Endothelial cell of umbilical vein (primary cell): ENCODE measurements at places on chromosomes 7 and 10. TPM values are rescaled to one million over a fixed set of nuclear protein-coding genes. Genes with fewer than 3 reads are reported as not detected.

DNA sequence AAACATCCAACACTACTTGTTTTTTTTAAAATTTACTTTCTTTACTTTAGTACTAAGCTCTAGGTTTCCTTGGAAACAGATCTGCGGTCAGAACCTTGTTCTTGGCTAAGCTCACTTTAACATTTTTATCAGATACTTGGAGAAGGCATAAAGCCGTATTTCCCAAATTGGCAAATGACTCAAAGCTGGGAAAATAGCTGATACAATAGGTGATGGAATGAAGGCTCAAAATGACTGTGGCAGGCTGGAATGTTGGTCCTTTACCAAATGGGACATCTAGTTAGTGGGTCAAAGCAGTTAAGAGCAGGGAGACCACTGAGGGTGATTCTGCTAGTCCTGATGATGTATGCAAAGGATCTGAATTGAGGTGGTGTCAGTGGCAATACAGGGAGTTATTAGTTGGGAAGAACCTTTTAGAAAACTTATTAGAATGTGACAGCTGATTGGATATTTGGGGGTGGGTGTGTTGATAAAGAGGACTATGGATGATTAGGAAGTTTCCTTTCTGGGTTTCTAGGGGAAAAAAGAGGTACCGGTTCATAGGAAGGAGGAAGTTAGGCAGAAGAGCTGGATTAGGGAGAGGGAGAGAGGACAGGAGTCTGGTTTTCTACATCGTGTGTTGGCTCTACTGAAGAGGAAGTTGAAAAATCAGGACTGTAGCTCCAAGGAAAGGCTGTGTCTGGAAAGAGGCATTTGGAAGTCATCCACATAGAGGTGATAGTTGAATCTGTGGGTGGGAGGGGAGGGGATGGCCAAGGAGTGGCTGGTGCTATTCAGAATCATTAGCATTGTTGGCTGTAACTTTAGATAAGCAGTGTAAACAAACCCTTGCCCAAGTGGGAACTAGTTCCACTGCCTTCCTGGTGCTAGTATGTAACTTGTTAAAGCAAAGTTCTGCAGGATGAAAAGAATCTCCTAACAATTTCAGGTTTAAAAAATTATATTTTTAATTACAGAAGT is 13.1 kb downstream of the PLCE1 start:
- no peaks in the 10 kb centered on the region for H3K36me3 ChIP-seq
- no peak for DNase-seq

LRRC18 gene
- total RNA-seq, result not detected in 2 replicates

SFRP5 gene
- total RNA-seq, result not detected in 2 replicates

KMT2C gene
- total RNA-seq, result 51.9 and 53.7 TPM in 2 replicates

DNA sequence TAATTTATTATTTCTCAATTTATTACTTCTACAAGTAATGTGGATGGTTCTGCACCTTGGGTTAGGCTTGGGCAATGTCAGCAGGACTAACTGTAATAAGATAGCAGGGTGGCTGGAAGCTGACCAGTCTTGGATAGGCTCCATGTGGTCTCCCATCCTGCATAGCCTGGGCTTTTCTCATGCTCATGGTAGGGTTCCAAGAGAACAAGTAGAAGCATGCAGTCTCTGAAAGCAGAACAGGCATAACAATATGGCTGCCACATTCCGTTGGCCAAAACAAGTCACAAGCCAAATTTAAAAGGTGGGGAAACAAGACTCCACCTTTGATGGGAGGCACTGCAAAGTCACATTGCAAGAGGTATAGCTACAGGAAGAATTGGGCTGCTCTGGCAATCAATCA is 98.6 kb upstream of the MDFIC start:
- H3K27me3 ChIP-seq, result no peaks in the 10 kb centered on the region
- DNase-seq, result no peak
- H3K36me3 ChIP-seq, result no peaks in the 10 kb centered on the region

ANKRD2 gene
- 1.6 and 2.3 TPM in 2 replicates for total RNA-seq

DNA sequence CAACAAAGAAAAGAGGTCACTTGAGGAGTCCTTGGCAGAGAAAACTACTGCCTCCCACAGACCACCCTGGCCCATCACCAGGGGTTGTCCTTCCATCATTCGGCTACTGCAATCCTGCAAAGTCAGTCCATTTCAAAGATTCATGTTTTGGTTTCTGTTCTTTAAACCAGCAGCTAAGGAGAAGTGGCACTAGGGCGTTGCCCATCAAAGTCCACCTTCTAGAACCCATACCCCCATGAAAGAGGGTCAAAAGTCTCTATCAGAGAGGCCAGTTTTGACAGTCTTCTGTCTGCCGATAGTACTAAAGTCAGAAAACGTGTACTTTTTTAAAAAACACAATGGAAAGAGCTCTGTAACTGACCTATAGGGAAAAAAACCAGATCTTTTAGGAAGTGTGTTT is 14.4 kb downstream of the CCDC6 start:
- H3K27ac ChIP-seq, result no peak overlapping the region
- H3K36me3 ChIP-seq, result no peaks in the 10 kb centered on the region
- H3K27me3 ChIP-seq, result no peaks in the 10 kb centered on the region
- no peak for DNase-seq

GRCh38 chr10:131998050-131998844 is 16.5 kb upstream of the BNIP3 start:
- H3K27ac ChIP-seq, result no peak overlapping the region
- no peaks in the 10 kb centered on the region for H3K36me3 ChIP-seq
- H3K4me3 ChIP-seq, result no peak overlapping the region
- peaks cover 7% of the 10 kb centered on the region for H3K4me1 ChIP-seq

GRCh38 chr10:8787649-8788048 is 733.2 kb downstream of the GATA3 start:
- no peaks in the 10 kb centered on the region for H3K4me1 ChIP-seq
- no peaks in the 10 kb centered on the region for H3K36me3 ChIP-seq
- no peaks in the 10 kb centered on the region for H3K27me3 ChIP-seq

DNA sequence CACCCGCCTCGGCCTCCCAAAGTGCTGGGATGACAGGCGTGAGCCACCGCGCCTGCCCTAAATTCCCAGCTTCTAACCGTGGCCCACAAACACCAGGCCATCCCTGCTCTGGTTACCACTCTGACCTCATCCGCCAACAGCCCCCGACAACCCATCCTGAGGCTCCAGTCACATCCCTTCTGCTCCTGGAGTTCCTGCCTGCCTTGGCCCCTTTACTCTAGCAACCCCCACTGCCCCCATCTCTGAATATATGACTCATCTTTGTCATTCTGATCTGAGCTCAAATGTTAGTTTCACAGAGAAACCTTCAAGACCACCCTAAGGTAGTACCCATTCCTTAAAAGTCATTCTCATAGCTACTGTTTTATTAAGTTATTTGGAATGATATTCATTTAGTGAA is 26.6 kb downstream of the RHEB start:
- H3K27ac ChIP-seq, result no peak overlapping the region
- no peak overlapping the region for H3K4me3 ChIP-seq
- H3K36me3 ChIP-seq, result no peaks in the 10 kb centered on the region
- no peak for DNase-seq
- no peaks in the 10 kb centered on the region for H3K27me3 ChIP-seq

DNA sequence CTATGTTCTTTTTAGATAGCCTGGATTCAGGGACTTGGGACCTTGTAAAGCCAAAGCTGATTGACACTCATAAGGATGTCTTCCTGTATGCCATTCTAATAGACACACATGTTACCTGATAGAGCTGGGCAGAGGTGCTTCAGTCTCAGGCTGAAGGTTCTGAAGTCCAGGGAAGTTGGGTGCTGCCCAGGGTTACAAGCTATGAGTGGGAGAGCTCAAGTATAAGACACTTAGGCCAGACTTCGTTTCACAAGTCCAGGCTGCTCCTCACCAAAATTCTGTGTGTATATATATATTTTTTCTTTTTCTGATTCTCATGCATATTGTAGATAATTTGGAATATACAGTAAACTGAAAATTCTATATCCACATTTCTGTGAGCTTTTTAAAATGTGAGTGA is 144.2 kb downstream of the HDAC9 start:
- no peaks in the 10 kb centered on the region for H3K36me3 ChIP-seq
- H3K27ac ChIP-seq, result no peak overlapping the region
- H3K4me1 ChIP-seq, result no peaks in the 10 kb centered on the region
- no peak overlapping the region for H3K4me3 ChIP-seq
- no peaks in the 10 kb centered on the region for H3K27me3 ChIP-seq

GRCh38 chr7:24214670-24215069 is 69.3 kb upstream of the NPY start:
- H3K27me3 ChIP-seq, result no peaks in the 10 kb centered on the region
- H3K4me3 ChIP-seq, result no peak overlapping the region
- H3K36me3 ChIP-seq, result no peaks in the 10 kb centered on the region
- no peak overlapping the region for H3K27ac ChIP-seq
- no peak for DNase-seq
- H3K4me1 ChIP-seq, result no peaks in the 10 kb centered on the region

- H3K36me3 ChIP-seq, result peaks cover 2% of the 10 kb centered on the region
- H3K27me3 ChIP-seq, result no peaks in the 10 kb centered on the region
- no peak for DNase-seq
- no peak overlapping the region for H3K27ac ChIP-seq
- no peak overlapping the region for H3K4me3 ChIP-seq
Measured at GRCh38 chr10:99733366-99733765, 1.3 kb downstream of the CUTC start.

CYP3A7 gene
- not detected in 2 replicates for total RNA-seq

- peak overlapping the region; percentile 62 for H3K4me3 ChIP-seq
- H3K27ac ChIP-seq, result no peak overlapping the region
- peaks cover 13% of the 10 kb centered on the region for H3K27me3 ChIP-seq
- H3K4me1 ChIP-seq, result peaks cover 6% of the 10 kb centered on the region
- no peak for DNase-seq
Measured at GRCh38 chr10:12348294-12348869, 965 bp upstream of the CAMK1D start.

GRCh38 chr10:62705789-62706188 is 98.7 kb upstream of the ADO start:
- H3K27me3 ChIP-seq, result no peaks in the 10 kb centered on the region
- no peaks in the 10 kb centered on the region for H3K36me3 ChIP-seq
- H3K27ac ChIP-seq, result no peak overlapping the region
- DNase-seq, result no peak

DNA sequence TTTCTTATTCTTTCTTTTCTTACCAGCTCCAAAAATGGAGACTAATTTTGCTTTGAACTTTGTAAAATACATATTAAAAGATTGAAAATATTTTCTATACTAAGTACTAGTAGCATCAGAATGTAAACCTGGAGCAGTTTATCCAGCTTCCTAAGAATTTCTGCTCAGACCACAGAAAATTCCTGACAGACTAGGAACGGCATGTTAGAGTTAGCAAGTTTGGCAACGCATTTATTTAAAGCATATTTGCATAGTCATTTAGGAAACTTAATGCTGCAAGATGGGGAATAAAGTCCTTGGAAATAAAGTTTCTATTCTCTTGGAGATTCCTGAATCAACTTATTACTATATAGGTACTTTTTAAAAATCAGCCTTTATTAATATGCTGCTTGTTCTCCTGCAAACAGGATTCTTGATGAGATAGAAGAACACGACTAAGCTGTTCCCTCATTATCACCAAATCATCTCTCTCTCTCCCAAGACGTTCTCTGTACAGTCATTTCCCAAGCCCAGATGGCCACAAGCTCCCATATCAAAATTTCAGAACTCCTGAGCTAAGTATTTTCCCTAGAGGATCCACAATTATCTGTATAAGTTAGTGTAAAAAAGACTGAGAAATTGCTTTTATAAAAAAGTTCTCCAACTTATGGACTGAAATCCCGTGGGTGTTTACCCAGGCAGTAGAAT is 305.8 kb upstream of the NEBL start:
- DNase-seq, result no peak
- no peaks in the 10 kb centered on the region for H3K4me1 ChIP-seq
- no peak overlapping the region for H3K4me3 ChIP-seq

GRCh38 chr7:128767475-128768110 is 8.0 kb downstream of the OPN1SW start:
- H3K27ac ChIP-seq, result no peak overlapping the region
- peaks cover 36% of the 10 kb centered on the region for H3K36me3 ChIP-seq
- no peak overlapping the region for H3K4me3 ChIP-seq
- H3K4me1 ChIP-seq, result peaks cover 2% of the 10 kb centered on the region
- DNase-seq, result no peak
- no peaks in the 10 kb centered on the region for H3K27me3 ChIP-seq

DNA sequence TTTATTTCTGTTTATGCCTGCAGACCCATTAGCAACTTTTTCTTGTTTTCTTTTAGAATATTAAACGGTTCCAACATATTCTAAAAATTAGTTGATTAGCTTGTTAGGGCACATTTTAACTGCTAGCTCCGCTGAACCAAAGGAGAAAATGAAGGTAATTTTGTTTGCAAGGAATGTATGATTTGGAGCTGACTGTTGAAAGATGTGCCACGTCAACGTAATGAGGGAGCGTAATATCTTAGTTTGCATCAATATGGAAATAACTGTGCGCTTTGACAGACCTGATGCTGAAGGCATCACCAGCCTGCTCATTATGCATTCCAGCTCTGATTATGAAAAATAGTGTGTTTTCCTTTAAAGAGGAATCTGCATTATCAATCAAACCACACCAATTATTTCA is 102.0 kb upstream of the CTBP2 start:
- no peaks in the 10 kb centered on the region for H3K4me1 ChIP-seq
- DNase-seq, result no peak
- H3K27me3 ChIP-seq, result no peaks in the 10 kb centered on the region
- no peak overlapping the region for H3K27ac ChIP-seq
- no peak overlapping the region for H3K4me3 ChIP-seq

SFTPD gene
- total RNA-seq, result not detected in 2 replicates

DNA sequence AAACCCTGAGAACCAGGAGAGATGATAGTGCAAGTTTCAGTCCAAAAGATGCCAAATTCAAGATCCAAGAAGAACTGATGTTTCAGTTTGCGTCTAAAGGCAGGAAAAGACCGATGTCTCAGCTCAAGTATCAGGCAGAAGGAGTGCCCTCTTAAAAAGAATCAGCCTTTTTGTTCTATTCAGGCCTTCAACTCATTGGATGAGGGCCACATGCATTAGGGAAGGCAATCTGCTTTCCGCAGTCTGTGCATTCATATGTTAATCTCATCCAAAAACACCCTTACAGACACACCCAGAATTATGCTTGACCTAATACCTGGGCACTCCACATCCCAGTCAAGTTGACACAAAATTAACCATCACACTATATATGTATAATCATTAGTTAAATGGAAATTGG is 45.2 kb downstream of the DNAJB9 start:
- no peaks in the 10 kb centered on the region for H3K4me1 ChIP-seq
- H3K36me3 ChIP-seq, result no peaks in the 10 kb centered on the region
- no peak overlapping the region for H3K27ac ChIP-seq

GRCh38 chr10:132107186-132107948 is 41.6 kb downstream of the JAKMIP3 start:
- H3K27me3 ChIP-seq, result no peaks in the 10 kb centered on the region
- H3K27ac ChIP-seq, result no peak overlapping the region
- no peak overlapping the region for H3K4me3 ChIP-seq
- no peak for DNase-seq
